ENCODE measurements at places on chromosomes 4 and X. TPM values are rescaled to one million over a fixed set of nuclear protein-coding genes. Genes with fewer than 3 reads are reported as not detected.
A peak's percentile ranks its signal among the peaks of the same experiment; 100 is the strongest.

- DNase-seq = no peak
Observed at GRCh38 chr4:71294301-71294700, 44.5 kb upstream of the SLC4A4 start.

KCNE5 gene
- total RNA-seq = not detected

- no peak for DNase-seq
Observed at GRCh38 chr4:88967883-88968331, 89.1 kb downstream of the FAM13A start.

DNA sequence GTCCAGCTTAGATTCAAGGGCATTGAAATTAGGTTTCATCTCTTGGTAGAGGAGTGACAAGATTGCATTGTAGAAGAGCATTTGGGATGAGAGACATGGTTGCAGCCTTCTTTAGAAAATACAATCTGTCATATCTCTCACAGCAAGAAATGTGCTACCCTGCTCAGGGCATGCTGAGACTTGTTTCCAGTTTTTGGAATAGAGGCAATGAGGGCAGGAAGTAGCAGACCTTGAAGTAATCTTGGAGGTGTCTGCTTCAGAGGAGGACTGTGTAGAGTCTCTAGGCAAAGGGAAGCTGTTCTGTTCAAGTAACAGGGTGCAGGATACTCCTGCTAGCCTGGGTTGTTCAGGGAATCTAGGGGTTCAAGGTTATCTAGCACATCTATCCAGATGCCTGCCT, 116.1 kb upstream of the ZNF827 start:
- DNase-seq = no peak

FAM47A gene
- total RNA-seq = not detected

DNA sequence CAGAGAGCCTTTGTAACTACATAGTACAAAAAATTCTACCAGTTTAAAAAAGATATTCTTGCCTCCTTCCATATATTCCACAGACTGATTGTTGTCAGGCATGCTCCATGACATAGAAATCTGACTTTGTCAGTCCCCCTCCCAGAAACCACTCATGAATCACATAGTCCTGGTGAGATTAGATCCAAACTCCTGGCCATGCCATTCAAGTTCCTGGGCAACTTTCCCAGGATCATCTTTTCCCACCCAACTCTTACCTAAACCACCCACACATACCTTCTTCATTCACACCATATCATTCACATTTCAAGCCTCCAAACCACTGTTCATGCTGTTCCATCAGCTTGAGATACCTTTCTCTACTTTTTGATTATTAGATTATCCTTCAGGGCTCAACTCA, 46.4 kb downstream of the SLC16A2 start:
- no peak for DNase-seq

GRCh38 chr4:75513526-75514130, 575 bp downstream of the RCHY1 start:
- no peak for DNase-seq

DNA sequence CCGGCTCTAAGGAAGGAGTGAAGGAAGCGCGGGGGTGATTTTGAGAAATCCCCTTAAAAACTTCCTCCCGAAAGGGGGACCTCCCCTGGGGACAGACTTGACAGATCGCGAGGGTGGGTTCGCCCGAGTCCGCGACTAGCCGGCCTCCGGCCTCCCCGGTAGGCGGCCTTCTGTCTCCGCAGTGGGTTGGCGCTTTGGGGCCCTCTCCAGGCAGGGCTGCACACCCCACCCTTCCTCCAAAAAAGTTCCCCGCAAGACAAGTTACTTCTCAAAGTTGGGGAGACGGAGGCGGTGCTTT, 24.8 kb downstream of the HOPX start:
- peak; percentile 16 for DNase-seq

- DNase-seq = no peak
Observed at GRCh38 chrX:333611-334311, 15.2 kb upstream of the GTPBP6 start.

PABPC1L2B gene
- total RNA-seq = not detected

DNA sequence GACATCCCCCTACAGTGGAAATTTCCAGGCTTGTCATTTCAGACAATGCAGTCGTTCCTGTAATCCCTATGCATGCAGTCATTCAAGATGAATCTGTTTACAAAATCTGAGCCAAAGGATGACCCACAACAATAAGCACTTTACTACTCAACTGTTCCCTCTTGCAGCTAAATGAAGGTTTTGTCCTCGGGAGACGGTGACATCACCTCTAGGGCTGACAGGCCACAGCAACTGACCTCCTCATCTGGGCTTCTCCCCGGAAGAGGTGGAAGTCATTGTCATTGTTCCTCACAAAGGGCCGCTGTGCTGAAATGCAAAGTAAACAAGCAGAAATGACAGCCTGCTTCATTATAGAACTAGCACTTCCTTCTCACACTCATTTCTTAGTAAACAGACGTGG, 29.2 kb downstream of the CLRN2 start:
- DNase-seq = no peak

DNA sequence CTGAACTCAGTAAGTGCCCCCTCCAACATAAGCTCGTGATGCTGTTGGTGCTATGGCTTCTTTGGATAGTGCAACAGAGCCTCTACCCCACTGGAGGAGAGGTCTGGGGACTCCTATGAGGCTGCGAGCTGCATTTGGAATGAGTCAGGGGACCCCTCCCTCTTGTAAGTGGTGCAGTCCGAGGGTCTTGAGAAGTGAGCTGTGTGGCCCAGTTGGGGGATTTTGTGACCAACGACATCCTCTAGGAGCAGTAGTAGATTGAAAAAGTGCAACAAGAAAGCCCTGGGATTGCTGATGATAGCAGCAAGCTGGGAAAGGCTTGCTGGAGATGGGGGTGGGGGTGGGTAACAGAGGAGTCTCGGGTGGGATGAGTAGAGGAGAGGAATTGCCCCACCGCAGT, 3.1 kb downstream of the FRMPD3 start:
- no peak for DNase-seq

SSX2 gene
- not detected for total RNA-seq

- DNase-seq = no peak
Observed at GRCh38 chr4:145183581-145183980, 3.2 kb upstream of the OTUD4 start.

DNA sequence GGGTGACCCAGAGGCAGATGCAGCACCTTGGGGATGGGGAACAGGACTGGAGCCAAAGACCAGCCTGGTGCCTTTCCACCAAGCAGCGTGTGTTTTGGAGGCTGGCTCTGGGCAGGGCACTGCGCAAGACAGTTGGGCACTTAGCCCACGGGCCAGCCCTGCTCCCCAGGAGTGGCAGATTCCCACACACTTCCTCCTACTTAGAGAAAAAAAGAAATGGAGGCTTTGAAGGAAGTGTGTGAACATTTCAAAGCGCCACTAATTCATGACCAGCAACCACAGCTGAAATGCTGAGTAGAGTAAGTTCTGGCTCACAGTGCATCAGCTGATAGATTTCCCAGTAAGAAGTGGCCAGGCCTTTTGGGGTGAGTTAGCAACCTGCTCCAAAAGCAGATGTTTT, 54.9 kb upstream of the LGI2 start:
- DNase-seq = no peak

OPRPN gene
- total RNA-seq = not detected

DNA sequence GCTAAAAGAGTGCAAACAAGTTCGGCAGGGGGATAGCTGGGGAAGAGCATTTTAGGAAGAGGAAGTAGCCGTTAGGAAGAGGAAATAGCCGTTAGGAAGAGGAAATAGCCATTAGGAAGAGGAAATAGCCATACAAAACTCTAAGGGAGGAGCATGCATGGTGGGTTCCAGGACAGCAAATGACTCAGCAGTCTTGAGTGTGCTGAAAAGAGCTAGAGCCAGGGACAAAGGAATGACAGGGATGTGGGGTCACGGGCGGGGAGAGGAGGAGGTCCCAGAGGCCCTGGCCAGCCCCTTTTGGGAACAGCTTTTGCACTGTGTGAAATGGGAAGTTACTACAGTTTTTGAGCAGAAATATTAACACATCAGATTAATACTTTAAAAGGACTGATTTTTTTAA, 882.6 kb downstream of the TRIML1 start:
- DNase-seq = no peak

DNA sequence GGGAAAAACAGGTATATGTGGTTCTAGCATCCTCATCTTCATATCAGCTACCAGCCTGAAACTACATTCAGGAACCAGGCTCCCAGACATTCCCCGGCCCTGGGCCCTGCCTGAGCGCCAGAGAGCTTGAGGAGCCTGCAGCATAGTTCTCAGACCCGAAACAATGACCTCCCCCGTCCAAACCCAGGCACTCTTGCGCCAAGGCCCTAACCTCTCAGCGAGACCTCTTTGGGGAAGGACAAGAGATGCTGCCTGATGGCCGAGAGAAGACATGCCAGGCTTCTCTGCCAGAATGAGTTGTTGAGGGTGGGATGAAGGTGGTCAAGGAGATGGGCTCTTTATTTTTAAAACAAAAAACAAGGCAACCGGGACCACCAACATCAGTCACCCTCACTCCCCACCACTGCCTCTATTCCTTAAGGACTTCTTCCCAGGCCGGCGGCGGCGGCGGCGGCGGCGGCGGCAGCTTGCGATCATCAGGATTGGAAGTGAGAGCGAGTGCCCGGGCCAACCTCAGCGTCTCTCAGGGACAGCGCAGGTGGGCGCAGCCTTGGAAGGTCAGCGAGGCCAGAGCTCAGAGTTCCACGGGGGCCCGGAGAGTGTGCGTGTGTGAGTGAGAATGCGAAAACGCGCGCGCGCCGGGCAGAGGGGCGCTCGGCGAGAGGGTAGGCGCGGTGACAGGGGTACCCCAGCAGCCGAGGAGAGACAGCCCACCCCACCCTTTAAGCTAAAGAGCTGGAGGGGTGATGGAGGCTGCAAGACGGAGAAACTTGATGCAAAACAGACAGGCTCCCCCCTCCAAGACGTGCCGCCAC, 601 bp downstream of the INPP4B start:
- DNase-seq = peak; percentile 6

DNA sequence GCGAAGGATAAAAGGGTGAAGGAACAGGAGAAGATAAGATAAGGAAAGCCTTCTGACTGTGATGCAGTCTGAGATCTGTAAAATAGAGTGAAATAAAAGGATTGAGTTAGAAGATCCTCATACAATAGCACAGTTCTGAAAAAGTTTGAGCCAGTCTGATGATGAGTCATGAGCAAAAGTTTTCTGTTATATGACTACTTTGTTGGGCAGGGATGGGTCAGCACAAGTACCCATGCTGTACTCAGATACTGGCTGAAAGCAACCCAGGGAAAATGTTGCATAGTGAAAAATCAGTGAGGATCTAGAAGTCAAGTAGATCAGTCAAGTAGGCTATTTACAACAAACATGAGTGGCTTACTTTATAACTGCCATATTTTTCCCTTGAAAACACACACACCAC, 253.5 kb downstream of the PCDH10 start:
- no peak for DNase-seq

DNA sequence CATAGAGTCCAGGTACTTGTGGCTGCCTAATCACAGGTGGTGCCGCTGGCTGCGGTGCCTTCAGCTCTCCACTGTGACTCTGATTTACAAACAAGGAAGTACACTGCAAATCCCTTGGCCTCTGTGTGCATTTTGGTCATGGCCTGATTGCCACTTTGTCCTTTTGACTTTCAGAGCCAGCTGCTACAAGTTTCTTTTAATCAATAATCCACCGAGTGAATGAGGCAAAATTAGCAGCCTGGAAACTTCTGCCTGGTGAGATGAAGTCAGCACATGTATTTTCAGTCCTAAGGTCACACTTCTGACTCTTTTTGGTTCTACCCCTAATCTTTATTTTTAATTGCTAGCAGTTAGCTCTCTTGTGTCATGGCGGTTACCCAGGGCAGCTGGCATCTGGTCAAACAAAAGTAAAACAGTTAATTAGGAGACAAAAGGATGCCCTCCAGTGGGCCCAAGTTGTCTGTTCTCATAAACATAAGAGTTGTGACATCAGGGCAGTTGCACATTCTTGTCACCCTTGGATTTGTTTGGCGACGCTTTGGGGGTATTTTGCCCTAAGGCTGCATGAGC, 62.3 kb upstream of the LNX1 start:
- DNase-seq = no peak

GRCh38 chrX:109918753-109919152, 84.2 kb upstream of the TMEM164 start:
- no peak for DNase-seq

DNA sequence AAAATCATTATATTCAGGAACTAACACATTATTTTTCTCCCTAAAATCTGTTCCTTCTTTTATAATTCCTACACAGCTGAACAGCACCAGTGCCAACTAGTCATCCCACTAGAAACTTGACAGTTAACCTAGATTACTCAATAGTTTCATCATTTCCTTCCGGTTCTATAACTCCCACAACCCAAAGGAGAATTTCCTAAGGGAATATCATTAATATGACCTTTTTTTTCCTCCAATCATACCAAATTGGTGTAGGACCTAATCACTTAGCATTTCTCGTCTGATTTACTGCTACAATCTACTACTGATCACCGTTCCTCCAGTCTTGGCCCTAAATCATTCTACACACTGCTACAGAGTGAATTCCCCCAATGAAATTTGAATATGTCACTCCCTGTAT, 45.9 kb downstream of the WDFY3 start:
- no peak for DNase-seq

- no peak for DNase-seq
Observed at GRCh38 chrX:28851871-28852270, 264.6 kb downstream of the IL1RAPL1 start.

- DNase-seq = no peak
Observed at GRCh38 chr4:115515366-115515765, 401.9 kb upstream of the NDST4 start.

DNA sequence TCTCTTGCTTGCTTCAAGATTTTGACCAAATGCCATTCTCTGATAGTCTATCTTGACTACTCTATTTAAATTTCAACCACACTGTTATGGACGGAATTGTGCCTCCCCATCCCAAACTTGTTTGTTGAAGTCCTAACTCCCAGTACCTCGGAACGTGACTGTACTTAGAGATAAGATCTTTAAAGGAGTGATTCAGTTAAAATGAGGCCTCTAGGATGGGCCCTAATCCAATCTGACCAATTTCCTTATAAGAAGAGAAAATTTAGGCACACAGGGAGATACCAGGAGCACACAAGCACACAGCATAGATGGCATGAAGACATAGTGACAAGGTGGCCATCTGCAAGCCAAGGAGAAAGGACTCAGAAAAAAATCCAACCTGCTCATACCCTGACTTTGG, 269.9 kb downstream of the KCNIP4 start:
- no peak for DNase-seq

DNA sequence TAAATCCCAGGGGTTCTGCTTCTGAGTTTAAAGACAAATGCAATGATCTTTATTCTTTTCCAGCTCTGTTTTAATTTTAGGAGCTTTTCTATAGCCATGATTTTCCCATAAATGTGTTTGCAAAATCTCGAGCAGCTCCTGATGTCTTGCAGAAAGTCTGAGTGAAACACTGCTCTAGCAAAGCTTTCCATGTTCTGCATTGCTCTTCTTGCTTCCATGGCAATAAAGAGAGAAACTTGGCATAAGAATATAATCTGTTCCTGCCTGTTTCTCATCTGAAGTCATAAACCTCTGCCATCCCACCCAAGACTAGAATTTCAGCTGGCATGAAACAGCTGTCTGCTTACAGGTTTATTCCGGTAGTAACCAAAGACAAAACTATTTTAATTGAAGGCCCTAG, 254.5 kb downstream of the SPRY1 start:
- DNase-seq = no peak

DNA sequence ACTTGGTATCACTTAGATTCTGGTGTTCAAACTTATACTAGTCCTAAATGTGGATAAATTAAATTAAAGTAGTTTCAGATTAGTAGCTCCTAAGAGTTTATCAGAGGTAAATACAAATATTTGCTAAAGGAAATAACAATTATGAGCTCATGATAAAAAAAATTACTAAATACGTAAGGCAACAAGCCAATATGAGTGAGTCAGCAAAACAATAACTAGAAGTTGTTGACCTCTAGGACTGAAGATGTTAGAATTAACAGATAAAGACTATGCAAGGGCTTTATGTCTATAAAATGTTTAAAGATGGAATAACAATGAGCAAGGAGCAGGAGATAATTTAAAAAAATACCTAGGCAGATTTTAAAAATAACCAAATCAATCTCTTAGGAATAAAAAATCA, 195.8 kb downstream of the CLCN4 start:
- DNase-seq = no peak
